ENCODE measurements at places on chromosomes 4 and X. TPM values are rescaled to one million over a fixed set of nuclear protein-coding genes. Genes with fewer than 3 reads are reported as not detected.

AFM gene
- not detected for total RNA-seq

RXFP1 gene
- not detected for total RNA-seq

FATE1 gene
- not detected for total RNA-seq

MRFAP1L1 gene
- total RNA-seq, result 44.4 TPM

GNRHR gene
- total RNA-seq, result 0.39 TPM

FREM3 gene
- not detected for total RNA-seq

All from placental epithelial cell (primary cell).